NCI-H146 (cell line): ENCODE measurements at places on chromosomes 13 and 19.

DNA sequence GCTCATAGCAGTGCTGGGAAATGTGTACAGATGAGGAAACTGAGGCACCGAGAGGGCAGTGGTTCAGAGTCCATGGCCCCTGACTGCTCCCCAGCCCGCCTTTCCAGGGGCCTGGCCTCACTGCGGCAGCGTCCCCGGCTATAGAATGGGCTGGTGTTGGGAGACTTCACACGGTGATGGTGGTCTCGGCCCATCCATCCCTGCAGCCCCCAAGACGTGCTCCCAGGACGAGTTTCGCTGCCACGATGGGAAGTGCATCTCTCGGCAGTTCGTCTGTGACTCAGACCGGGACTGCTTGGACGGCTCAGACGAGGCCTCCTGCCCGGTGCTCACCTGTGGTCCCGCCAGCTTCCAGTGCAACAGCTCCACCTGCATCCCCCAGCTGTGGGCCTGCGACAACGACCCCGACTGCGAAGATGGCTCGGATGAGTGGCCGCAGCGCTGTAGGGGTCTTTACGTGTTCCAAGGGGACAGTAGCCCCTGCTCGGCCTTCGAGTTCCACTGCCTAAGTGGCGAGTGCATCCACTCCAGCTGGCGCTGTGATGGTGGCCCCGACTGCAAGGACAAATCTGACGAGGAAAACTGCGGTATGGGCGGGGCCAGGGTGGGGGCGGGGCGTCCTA, 15.9 kb downstream of the LDLR start:
- DNase-seq: no peak

DNA sequence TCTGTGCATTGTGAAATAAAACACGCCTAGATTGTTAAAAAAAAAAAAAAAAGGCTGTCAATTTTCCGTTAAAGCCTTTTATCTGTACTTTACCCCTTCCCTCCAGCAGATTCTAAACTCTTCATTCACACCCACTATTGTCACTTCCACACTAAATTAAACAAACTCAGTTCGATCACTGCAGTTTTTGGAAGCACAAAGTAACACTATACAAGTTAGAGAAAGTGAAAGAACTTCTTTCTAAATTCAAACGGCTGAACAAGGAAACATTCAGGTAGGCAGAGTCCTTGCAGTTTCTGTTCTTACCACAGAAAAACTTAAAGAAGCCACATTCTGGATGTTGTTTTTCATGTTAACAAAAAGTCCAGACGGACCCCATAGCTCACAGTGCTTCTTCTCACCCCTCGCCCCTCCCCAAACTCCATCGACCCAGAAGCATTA, 27.5 kb upstream of the UBE2L5 start:
- DNase-seq: no peak

GRCh38 chr13:103878891-103879605, 812.8 kb upstream of the SLC10A2 start:
- DNase-seq: no peak

DNA sequence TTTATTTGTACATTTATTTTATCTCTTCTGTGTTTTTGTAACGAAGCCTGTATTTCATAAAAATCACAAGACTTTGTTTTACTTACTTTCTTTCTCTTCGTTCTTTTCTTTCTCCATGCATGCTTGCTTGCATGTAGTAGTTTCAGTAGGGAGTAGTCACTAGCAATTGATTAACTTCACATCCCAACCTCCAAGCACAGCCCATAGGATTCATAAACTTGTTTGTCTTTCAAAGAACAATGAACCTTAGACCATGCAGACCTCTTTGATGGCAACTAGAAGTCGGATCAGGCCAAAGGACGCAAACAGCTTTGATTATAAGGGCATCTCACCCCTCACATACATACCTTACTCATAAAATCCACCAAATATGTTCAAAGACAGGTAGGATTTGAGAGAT, 3.1 kb upstream of the PRR20A start:
- no peak for DNase-seq
